ENCODE measurements at places on chromosomes 11 and 22.

DNA sequence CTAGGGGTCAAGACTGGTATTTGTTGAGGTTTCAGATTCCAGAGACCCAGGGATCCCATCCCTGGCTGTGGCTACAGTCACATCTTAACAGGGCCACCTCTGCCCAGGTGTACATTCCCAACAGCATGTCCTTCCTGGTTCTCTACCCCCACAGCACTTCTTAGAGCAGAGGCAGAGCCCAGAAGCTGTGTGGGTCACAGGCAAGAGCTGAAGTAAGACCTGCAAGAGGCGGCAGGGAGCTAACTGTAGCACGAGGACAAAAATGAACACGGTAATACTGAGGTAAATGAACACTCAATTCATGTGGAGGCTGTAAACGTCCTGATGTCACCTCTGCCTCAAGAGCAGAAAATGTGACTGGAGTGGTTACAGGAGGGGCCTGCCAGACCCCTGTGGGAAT lies 21.7 kb upstream of the RAPSN start:
- DNase-seq: no peak

DNA sequence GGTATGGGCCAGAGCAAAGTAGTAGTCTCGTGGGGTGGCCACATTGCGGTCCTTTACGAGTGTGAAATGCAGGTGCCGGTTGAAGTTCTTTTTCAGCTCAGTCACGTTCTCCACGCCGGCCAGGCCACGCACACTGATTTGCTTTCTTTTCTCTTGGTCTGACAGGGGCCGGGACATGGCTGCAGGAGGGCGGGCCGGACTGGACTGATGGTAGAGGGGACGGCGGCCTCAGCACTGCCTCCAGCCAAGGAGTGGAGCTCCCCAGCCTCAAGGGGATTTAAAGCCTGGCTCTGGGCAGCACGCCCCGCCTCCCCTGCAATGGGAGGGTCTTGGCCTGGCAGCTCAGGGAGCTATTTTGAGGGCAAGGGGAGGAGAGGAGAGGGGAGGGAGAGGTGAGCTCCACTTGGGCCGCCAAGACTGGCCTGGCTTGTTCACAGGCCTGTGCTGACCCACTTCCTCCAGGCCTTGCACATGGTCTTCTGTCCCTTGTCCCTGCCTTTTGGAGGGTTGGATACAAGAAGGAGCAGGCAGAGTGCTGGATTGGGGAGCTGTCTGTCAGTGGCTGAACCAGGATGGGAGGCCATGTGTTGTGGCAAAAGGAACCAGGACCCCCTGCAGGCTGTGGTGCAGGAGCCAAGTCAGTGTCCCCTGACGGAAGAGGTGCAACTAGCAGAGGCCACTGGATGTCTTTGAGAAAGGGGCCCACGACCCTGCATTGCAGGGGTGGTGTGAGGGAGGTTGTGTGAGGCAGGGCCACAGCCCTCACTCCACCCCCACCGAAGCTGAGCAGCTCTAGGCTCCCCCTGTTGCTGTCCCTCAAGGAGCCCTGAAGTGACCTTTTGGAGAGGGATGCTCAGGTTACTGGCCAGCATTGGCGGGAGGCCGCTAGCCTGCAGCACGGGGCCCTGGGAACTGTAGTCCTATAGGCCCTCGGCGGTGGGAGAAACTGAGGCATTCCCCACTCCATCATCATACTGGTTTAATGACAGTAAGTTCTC lies at the start of gene PYGM:
PYGM (minus strand) TSS at position 253 of the 998 bp plus-strand sequence; CDS start at position 177, 76 bp downstream.
- DNase-seq: no peak

GRCh38 chr22:35215993-35216392 lies 41.3 kb upstream of the HMGXB4 start:
- no peak for DNase-seq

DNA sequence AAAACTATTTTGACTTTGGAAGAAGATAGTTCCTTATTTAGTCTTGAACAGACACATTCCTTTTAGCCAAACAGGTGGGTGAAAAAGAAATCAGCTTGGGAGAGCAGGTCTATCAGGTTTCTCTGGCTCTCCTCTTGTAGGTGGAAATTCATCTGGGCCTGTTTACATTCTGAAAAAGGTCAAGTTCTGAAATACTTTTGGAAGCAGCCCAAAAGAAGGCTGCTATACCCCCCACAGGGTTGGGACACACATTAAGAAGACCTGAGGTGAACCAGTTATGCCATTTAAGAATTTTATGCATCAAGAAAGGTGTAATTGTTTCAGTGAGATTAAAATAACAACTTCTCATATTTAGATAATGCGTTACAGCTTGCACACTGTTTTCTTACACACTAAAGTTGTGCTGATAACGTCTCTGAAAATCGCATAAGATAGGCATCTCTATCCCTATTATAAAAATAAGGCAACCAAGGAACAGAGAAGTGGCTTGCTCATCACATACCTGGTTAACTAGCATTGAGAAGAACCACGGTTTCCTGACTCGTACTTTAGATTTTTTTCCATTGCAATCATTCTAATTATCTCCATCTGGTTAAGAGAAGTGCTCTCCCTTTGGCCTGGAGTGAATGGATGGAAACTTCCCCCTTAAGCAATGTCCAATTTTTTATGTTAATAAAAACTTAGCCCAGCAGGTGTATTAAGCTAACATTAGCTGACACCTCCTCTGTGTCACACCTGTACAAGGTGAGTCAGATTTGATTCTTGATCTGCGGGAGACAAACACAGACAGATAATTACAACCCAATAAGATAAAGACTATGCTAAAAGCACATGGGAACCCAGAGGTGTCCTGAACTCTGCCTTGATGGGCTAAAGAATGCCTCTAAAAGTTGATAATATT lies 60.5 kb upstream of the UCP3 start:
- peak; percentile 26 for DNase-seq

DNA sequence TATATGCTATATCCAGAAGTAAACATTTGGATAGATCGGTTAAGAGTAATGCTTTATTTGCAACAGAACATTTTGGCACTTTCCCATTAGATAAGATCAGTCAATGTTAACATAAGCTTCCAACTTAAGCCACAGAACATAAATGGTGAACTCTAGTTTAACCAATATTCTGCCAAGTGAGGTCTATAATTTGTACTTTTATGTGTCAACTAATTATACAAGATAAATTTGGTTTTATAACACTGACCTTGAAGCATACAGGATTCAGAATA lies 23.5 kb upstream of the BLID start:
- DNase-seq: peak; percentile 37

DNA sequence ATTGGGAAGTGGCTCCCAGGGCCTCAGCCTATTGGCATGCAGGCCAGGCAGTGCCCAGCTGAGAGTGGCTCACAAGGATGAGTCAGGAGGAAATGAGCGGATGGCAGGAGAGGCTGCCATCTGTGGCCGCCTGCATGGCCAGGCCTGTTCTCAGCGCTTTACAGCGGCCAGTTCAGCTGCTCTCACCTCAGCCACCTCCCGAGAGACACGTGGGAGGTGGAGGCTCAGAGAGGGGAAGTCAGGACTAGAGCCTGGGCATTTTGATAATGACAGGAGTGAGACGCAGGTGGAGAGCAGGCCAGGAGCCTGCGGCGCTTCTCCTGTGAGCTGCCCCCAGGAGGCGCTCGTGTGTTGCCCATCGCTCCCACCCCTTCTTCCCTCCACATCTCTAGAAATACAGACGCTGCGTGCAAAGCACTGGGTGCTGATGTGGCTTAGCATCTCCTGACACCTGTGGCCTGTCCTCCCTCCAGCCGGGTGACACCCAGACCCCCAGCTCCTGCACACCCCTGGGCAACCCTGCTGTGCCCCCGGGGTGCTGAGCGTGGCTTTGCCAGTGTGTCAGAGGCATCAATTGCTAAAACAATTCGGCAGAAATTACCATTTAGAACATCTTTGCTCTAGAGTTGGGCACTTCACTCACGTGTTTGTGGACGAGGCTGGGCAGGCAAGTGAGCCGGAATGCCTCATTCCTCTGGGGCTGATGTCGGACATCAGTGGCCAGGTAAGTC lies 21.4 kb upstream of the PANX2 start:
- peak; percentile 66 for DNase-seq
